ENCODE measurements at places on chromosomes 2 and 18. TPM values are rescaled to one million over a fixed set of nuclear protein-coding genes. Genes with fewer than 3 reads are reported as not detected.

The CFAP65 gene
- not detected for total RNA-seq

The ZNF385B gene
- total RNA-seq: 1.1 TPM

GRCh38 chr2:120243211-120243610 is 9.4 kb upstream of the RALB start:
- peak; percentile 75 for DNase-seq

- DNase-seq: peak; percentile 83
Measured at GRCh38 chr2:118123561-118124232, 35.4 kb downstream of the INSIG2 start.

GRCh38 chr18:34467058-34467457 is 242.3 kb upstream of the NOL4 start:
- peak; percentile 58 for DNase-seq

The STAT4 gene
- 3.0 TPM for total RNA-seq

The GPC1 gene
- 18.1 TPM for total RNA-seq

GRCh38 chr18:79755496-79756142 is 42.1 kb upstream of the KCNG2 start:
- no peak for DNase-seq

GRCh38 chr2:27174638-27175037 is 25.8 kb downstream of the TCF23 start:
- DNase-seq: no peak

The HOXD4 gene
- 6.6 TPM for total RNA-seq

The SUMO1 gene
- 133 TPM for total RNA-seq

The CARF gene
- total RNA-seq: 9.2 TPM

DNA sequence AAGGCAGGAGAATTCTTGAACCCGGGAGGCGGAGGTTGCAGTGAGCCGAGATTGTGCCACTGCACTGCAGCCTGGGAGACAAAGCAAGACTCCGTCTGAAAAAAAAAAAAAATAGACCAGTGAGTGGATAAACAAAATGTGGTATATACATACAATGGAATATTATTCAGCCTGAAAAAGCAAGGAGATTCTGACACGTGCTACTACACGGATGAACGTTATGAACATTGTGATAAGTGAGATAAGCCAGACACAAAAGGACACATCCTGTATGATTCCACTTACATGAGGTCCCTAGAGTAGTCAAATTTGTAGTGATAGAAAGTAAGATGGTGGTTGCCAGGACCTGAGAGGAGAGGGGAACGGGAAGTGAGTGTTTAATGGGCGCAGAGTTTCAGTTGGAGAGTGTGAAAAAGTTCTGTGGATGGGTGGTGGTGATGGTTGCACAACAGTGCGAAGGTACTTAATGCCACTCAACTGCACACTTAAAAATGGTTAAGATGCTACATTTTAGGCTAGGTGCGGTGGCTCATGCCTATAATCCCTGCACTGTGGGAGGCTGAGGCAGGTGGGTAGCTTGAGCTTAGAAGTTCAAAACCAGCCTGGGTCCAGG is 38.3 kb downstream of the NIFK start:
- no peak for DNase-seq

- peak; percentile 36 for DNase-seq
Measured at GRCh38 chr2:11446733-11447248, 19.2 kb downstream of the E2F6 start.

- no peak for DNase-seq
Measured at GRCh38 chr18:79684283-79684631, 4.7 kb downstream of the CTDP1 start.

DNA sequence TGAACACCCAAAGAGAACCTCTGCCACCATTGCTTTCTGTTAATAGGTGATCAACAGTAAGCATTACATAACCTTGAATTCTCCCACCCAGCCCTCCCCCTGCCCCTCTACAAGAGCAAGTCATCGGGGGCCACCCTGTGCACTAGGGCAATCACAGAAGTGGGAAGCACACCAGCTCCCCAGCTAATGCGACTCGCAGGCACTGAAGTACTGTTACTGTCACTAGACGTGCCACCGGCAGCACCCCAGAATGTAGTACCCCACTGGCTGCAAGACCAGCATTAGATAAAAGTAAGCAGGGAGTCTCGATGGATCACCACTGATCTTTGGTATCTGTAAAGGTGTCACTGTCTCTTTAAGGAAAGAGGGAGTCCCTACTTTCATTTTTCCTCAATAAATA is 167.6 kb downstream of the FAM210A start:
- DNase-seq: no peak

All from renal cortical epithelial cell (primary cell).